ENCODE measurements at places on chromosomes 4 and X.

- DNase-seq, result peak; percentile 10
Observed at GRCh38 chrX:119389871-119390501, 9.2 kb upstream of the SLC25A43 start.

DNA sequence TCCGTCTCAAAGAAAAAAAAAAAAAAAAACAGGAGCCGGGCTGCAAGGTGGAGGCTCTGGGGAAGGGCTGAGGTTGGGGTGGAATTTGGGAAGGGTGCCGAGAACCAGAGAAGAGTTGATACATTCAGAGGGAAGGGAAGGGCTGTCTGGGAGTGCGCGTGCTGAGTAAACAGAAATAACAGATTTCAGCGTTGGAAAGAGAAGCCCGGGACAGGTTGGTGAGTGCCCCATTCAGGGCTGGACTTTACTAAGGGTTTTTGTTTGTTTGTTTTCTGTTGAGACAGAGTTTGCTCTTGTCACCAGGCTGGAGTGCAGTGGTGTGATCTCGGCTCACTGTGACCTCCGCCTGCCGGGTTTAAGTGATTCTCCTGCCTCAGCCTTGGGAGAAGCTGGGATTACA lies 1.7 kb upstream of the IL3RA start:
- DNase-seq, result no peak

DNA sequence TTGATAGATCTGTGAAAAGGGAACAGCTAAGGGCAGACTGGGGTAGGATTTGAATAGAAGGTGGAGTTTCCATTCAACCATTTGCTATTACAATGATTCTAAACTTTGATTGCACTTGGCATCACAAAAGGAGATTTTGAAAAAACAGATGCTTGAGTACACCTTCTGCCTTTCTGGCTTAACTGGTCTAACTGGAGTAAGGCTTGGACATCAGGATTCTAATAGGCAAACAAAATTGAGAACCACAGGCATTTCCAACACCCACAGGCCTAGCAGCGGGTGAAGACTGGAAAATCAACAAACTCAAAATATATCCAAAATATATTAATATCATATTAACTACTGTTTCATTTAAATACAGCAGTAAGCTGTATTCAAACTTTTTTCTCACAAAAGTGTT lies 1.9 kb upstream of the VEGFC start:
- DNase-seq, result no peak

GRCh38 chr4:153115322-153116290 lies 88.6 kb upstream of the TRIM2 start:
- DNase-seq, result no peak

DNA sequence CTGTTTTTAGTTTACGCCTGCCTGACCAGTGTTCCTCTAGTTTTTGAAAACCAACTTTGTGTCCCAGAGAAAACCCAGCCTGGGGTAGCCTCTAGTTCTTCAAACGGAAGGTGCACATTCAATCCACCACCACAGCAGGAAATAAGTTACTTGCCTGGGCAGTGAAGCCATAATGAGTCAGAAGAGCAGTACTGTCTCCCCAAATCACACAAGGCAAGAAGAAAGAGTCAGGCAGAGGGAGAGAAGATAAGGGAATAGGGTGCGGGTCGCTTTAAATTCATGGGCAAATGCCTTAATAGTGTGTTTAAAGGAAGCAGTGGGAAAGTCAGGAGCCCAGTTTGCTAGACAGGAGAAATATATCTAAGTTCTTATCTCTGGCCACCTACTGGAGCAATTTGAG lies 333.8 kb upstream of the GRIA3 start:
- no peak for DNase-seq

DNA sequence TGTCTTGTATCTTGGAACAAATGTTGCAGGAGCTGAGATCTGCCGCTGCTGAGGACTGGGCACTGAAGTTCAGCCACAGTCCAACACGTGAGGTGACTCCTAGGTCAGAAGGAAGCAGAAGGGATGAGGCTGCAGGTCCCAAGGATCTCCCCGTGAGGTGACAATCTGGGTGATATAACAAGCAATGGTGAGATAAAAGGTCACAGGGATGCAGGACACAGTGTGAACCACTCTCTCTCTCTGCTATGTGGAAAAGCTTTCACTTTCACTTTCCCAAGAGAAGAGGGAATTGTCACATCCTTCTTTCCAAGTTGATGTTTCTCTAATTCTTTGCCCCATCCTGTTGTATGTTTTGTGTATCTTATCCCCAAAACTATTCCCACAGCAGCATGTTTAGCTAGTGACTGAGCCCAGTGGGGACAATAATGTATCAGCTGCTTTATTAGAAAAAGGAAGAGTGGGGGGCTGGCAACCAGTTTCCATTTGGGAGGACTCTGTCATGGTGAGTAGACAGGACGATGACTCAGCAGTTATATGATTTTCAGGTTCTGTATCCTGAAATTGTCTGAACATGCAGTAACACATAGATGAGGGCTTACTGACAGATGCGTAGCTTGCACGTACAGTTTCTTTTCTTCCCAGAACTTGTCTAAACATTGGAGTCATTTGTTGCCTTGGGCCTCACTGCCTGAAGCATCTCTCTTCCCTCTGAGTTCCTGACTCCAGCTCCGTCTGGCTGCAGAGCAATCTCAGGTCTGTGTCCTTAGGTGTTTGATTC lies 1415.8 kb upstream of the TENM3 start:
- DNase-seq, result peak; percentile 18

DNA sequence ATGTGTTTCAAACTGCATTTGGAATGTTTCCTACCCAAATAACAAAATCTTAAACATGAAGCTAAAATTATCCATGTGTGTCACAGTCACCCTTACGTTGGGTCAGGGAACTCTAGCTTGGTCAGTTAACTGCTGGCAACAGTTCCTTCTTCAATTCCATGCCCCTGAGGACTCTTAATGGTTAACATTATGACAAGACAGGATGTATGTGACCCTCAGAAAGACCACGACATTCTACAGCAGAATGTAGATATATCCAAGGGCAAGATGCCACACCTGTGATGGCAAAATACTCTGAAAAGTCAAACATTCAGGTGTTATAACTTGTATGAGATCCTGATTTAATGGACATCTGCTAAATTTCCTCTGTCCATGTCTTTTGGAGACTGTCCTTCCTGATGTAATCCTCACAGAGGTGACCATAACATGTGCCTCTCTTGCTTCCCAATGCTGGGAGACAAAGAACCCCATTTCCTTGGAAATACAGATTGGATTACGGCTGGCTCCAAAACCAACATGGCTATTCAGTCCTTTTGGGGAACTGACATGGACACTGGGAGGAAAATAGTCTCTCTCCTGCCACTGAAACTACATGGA lies 39.1 kb downstream of the YTHDC1 start:
- no peak for DNase-seq

- DNase-seq, result no peak
Observed at GRCh38 chr4:8589336-8589735, 3.2 kb upstream of the CPZ start.

DNA sequence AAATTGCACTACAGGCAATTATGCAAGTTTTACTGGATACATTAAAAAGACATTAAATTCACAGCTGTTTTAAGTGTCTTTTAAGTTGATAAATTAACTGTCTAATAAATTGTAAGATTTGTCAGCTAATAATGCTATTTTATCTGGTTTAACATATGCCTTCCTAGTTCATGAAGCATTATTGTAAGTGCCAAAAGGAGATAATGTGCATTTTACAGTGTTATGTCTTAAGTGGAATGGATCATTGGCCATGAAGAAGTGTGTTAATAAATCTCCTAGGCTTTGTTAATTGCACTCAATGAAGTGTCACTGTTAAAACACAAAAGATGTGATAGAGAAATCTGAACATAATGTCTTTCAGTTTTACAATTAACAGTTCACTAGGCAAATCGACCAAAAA lies 784.3 kb upstream of the POU3F4 start:
- no peak for DNase-seq

- DNase-seq, result no peak
Observed at GRCh38 chr4:159305129-159305528, 202.2 kb downstream of the RAPGEF2 start.

GRCh38 chr4:21879187-21879586 lies 69.4 kb downstream of the KCNIP4 start:
- no peak for DNase-seq

DNA sequence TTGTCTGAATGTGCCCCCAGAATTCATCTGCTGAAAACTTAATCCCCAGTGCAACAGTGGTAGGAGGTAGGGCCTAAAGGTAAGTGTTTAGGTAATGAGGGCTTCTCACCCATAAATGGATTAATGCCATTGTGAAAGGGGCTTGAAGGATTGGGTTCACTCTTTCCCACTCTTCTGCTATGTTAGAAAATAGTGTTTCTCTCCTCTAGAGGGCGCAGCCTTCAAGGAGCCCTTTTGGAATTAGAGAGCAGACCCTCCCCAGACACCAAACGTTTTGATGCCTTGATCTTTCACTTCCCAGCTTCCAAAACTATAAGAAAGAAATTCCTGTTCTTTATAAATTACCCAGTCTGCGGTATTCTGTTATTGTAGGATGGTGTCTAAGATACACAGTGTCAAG lies 706.4 kb downstream of the SMARCA1 start:
- DNase-seq, result no peak

DNA sequence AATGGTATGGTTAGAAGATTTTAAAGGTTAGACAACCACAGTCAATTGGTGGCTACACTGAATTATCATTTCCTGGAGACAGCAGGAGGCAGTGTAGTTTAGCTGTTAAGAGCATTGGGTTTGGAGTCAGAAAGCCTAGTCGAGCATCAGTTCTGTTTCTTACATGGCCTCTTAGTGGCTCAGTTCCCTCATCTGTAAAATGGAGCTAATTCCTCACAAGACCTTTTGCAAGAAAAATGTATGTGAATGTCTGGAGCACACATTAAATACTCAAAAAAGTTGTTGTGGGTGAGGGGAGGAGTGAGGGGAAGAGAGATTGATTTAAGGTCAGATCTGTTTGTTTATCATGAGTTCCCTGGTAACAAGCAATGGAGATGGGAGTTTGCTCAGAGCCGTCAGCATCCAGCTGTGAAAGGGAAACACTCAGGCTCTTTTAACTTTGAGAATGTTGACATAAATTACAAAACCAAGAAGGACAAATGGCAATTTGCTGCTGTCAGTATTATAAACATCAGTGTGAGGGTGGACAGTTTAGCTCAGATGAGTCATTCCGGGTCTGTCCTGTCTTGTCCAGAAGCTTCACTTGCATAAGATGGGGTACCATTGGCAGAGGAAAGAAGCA lies 98.2 kb upstream of the PGRMC2 start:
- DNase-seq, result peak; percentile 32

DNA sequence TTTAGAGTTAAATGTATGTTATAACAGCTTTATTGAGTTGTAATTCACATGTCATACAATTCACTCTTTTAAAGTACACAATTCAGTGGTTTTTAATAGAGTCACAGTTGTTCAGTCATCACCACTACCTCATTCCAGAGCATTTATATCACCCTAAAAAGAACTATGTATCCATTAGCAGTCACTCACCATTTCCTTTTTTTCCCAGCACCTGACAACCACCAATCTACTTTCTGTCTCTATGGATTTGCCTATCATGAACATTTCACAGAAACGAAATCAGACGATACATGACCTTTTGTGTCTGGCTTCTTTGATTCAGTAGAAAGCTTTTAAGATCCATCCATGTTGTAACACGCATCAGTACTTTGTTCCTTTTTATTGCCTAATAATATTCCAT lies 52.9 kb upstream of the FRAS1 start:
- DNase-seq, result no peak

GRCh38 chr4:69546134-69546765 lies 50.5 kb upstream of the UGT2B4 start:
- no peak for DNase-seq

- no peak for DNase-seq
Observed at GRCh38 chr4:2138846-2139500, 79.8 kb downstream of the NAT8L start.

DNA sequence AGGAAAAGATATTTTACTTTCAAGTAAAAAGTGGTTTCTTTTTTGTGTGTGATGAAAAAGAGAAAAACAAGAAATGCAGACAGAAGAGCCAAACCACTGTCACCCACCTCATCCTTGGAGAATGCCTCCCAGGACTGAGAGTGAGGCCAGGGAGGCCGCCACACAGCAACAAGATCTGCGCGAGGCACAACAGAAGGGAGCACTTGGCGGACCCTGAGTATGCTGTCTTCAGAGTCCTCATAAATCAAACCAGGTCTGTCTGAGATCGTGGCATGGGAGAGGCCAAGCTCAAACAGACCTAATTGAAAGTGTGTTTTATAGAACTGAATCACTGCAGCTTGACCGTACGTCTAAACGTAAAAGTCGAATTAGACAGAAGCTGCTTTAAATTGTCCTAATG lies 134.3 kb upstream of the VCX2 start:
- no peak for DNase-seq

GRCh38 chr4:13384055-13384454 lies 100.1 kb downstream of the RAB28 start:
- DNase-seq, result no peak

GRCh38 chr4:7719354-7720174 lies 220.1 kb downstream of the AFAP1 start:
- DNase-seq, result peak; percentile 70

DNA sequence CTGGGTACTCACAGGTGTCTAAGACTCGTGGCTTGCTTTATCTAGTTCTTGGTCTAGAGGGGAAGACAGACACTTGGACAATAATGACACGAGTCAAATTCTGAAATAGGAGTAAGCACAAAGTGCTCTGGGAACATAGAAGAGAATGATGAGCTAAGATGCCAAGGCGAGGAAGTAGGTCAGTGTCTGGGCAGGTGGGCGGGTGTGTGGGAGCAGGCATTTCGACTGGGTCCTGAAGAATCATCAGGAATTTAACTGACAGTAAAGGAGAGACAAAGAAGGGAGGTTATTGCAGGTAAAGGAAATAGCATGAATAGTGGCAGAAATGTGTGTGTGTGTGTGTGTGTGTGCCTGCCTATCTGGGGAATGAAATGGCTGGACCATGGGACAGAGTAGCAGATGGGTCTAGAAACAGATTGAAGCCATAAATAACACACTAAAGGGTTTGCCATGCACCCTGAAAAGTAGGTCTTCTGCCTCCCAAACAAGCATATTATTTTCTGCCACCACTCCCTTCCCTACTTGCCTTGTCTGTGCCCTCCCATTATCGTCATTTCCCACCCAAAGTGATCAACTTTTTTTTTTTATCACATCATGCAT lies 58.4 kb upstream of the SLC25A43 start:
- DNase-seq, result no peak

Data from right kidney (tissue), 9 donors.